Activated naive CD4-positive, alpha-beta T cell treated with anti-CD3 and anti-CD28 coated beads, Interleukin-2, amount 50 U/mL, for 16 hours (primary cell): ENCODE measurements at places on chromosomes 11 and 22.
A peak's percentile ranks its signal among the peaks of the same experiment; 100 is the strongest.

DNA sequence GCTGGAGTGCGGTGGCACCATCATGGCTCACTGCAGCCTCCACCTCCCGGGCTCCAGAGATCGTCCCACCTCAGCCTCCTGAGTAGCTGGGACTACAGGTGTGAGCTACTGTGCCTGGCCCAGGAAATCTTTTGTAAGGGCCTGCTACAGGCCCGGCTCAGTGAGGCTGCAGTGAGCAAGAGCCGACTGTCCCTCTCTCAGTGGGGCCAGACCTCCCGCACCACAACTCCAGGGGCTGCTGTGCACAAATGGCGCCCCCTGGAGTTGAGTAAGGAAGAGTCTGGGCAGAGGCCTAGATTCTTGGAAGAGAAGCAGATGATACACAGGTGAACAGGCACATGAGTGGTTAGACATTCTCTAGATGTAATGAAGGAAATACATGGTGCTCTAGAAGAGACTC, 7.0 kb downstream of the SERHL2 start:
- no peak for DNase-seq

- DNase-seq: no peak
Observed at GRCh38 chr22:49151256-49152126, 676.2 kb downstream of the BRD1 start.

GRCh38 chr11:134783234-134783633, 371.2 kb upstream of the B3GAT1 start:
- no peak for DNase-seq

DNA sequence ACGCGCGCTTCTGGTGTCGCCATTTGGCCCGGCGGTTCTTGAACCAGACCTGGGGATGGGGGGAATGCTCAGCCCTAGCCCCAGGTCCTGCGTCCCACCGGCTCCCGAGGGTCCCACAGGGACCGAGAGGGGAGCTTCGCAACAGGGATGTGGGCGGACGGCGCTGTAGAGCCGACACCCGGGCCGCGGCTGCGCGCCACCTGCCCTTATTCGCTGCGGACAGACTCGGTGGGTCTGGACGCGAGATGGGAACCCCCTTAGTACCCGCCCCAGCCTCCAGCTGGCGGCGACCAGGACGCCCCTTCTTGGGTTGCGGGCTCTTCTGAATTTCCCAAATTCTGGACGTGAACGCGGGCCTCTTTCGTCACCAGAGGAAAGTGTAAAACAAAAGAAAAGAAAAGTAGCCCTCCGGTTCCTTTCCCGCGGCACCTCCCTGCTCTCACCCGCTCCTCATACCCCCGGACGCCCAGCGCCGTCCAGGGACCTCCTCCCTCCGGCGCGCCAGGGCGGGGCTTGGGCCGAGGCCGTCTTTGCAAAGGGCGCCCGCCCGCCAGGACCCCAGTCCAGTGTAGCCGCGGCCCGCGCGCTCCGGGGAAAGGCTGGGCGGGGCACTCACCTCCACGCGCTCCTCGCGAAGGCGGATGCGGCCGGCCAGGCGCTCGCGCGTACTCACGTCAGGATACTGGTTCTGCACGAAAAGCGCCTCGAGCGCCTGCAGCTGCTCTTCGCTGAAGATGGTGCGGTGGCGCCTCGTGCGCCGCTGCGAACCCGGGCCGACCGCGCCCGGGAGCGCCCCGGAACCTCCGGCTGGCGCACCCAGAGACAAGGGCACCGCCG, 827 bp downstream of the GSC2 start:
- peak; percentile 38 for DNase-seq

DNA sequence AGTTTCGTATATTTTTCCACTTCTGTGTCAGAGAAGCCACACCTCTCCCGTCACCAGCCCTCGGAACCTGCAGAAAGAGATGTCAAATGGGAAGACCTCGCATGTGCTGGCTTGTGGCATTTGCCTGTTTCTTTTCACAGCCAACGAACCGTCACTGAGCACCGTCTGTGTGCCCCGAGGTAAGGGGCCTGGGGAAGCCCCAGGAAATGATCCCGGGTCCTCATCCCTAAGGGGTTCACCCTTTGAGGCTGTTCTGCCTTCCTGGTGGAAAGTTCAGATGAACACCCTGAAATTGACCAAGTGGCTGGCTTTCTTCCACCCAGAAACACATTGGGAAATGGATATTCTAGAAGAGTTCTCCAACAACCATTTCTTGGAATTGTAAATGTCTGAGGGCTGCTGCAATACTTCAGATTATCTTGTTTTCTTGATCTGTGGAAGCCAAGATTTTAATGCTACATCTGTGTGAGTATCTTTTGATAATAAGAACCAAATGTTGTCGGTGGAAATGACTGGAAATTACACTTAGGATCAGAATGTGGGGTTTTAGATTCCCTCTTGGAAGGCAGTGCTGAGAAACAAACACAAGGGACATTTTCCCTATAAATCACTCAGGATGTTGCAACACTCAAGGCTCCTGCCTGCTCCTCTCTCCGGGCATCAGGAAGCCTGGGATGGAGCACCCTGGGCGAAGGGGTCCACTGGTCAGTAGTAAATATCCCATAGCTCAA, 37.6 kb downstream of the RIBC2 start:
- no peak for DNase-seq

DNA sequence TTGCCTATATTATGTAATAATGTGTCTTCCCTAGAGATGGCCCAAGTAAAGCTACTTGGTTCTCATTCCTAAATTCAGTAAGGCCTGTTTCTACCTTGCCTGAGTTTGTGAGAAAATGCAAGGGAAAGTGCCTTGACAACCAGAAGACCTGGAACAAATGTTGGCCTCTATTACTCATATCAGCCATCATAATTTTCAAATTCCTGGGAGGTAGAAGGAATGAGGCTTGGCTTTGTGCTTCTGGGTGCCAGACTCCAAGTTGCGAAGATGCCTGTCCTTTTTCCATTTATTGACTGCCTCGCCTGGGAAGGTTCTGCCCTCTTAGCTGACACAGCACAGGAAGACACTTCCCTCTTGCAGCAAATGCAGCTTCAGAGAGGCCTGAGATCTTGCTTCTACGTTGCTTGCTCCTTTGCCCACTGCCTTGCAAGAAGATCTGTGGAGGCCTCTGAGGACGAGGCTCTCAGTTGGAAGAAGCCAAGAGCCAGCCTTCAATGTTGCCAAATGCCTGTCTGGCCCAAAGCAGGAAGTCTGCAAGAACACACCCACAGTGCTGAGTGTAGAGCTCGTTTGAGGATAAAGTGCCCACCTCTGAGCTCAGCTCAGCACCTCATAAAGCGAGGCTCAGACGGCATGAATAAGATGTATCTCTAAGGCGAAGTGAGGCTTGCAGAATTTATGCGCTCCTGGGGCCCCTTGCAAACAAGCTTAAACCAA, 120.1 kb downstream of the GALNT18 start:
- no peak for DNase-seq

DNA sequence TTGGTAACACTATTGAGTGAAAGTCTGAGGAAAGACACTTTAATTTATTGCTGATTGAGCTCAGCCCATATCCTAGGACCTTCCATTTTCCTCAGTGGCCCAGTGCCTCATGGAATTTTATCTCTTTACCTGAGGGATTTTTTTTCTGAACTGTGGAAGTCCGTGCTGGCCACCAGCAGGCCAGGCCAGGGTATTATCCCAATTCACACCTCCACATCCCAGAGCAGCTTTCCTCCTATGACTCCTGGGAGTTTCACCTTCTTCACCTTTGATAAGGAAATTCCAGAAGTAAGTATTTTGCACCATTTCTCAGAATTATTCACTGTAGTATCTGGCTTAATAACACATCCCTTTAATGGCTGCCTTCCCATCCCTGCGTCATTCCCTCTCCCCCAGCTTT, 13.0 kb upstream of the RRAS2 start:
- no peak for DNase-seq

- DNase-seq: no peak
Observed at GRCh38 chr11:21485426-21485825, 707.5 kb upstream of the ANO5 start.

DNA sequence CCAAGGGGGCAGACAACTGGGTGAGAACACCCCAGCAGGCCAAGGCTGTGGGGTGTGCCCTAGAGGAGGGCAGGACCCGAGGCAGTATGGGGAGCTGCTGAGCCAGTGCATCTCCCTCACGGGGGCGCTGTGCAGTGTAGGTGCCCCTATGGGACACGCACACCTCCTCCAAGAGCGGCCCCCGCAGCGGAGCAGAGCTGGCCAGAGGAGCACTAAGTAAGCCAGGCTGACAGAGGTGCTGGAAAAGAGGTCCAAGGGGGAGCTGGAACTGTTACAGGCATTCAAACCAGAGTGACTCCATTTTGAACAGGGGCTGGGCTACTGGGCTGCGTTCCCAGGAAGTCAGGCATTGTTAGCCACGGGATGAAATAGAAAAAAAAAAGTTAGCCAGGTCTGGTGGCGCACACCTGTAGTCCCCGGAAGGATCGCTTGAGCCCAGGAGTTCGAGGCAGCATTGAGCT, 41.8 kb downstream of the TST start:
- DNase-seq: peak; percentile 87

DNA sequence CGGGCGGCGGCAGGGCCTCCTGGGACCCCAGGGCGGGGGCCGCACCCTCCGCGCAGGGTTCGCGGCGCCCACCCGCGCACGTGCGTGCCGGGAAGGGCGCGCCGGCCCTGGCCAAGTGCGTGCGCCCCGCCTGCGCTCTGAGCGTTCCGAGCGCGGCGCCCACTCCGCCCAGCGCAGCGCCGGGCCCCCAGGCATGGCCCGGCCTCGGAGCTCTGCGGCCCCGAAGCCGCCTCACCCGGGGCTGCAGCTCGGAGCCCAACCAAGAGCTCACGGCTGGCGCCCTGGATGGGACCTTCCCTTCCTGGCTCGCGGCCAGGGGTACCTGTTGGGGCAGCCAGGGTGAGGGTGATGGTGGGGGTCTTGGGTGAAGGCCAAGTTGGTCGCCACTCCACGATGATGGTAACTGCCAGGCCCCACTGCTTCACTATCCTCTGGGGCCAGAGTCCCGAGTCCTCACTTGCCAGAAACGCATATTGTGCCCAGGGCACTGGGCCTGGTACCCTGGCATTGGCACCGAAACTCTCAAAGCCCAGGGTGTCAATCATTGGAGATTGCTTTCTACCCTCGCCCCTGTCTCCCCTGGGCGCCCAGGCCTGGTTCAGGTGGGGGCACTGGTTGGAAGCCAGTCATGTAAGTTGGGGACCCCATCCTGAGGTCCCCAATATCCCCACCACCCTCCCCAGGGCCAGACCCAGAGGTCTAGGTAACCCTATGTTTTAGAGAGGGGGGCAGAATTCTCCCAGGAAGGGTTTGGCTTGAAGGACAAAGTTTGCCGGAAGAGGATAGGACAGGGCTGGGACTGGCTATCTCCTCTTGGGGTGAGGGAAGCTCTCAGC, 882 bp downstream of the ANO1 start:
- DNase-seq: peak; percentile 8

DNA sequence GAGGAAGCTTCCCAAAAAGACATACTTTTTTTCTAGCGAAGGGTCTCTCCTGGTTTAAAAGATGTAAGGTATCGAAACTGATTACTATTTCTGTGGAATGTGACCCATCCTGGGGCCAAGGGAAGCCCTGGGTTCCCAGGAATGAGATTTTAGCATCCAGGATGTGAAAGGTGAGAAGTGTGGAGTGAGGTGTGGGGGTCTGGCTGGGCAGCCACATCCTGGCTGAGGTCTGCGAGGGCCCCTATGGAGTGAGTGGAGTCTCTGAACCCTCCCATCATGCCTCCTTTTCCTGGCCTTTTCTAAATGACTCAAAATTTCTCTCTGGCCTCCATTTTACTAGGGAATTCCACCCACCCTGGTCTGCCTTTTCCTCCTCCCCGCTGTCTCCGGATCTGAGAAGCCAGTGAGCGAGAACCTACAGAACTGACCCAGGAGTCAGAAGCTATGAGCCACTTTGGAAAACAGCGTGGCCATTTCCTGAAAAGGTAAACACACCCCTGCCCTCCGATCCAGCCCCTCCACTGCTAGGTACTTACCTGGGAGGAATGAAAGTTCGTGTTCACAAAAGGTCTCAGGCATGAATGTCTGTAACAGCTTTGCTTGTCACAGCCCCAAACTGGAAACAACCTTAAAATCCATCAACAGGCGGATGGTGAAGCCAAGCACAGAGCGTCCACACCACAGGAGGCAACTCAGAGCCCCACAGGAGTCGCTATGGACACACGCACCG, 27.7 kb upstream of the SHANK2 start:
- DNase-seq: no peak

DNA sequence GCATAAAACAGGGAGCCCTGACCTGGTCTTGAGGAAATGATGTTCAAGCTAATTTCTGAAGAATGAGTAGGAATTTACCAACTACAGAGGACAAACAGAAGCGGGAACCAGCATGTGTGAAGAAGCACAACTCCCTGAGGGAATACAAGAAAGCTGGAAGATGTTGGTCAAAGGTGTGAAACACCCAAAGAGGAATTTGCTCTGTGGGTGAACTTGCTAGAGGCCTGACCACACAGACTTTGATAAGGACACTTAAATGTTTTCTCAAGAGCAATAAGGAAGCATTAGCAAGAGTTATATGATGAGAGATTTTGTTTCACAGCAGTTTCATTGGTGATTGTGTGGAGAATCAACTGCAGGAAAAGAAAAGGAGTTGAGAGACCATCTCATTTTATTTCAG, 17.6 kb downstream of the SLC5A12 start:
- DNase-seq: no peak

DNA sequence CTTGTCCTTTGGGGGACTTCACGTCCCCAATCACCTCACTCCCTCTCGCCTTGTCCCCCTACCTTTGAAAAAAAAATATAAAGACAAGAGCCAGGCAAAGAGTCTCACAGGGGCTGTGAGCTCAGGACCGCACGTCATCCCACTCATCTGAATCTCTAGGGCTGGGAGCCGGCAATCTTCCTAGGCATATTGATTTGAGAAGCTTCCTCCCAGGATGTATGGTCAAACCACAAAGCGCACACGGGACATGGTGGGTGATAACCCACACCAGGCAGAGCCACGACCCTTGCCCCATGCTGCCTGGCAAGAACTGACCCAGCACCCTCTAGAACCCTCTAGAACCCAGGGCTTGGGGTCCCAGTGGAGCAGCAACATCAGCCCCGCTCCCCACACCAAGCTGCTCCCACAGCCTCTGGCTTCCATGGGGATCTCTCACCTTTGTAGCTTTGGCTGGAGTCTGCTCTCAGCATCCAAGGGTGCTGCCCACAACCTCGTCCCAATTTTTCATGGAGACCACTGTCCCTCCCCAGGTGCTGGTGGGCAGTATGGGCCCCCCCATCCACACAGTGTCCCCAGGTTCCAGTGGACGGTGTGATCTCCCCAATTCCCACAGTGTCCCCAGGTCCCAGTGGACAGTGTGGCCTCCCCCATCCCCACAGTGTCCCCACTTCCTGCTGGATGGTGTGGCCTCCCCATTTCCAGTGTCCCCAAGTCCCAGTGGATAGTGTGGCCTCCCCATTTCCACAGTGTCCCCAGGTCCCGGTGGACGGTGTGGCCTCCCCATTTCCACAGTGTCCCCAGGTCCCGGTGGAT, 85.2 kb upstream of the FGF3 start:
- no peak for DNase-seq

- no peak for DNase-seq
Observed at GRCh38 chr11:64063777-64064176, 28.0 kb downstream of the FLRT1 start.

GRCh38 chr11:96567176-96567575, 177.4 kb downstream of the JRKL start:
- DNase-seq: no peak
